Activated CD8-positive, alpha-beta memory T cell treated with anti-CD3 and anti-CD28 coated beads, Interleukin-2, amount 50 U/mL, for 48 hours (primary cell): ENCODE measurements at places on chromosomes 7 and 10.

DNA sequence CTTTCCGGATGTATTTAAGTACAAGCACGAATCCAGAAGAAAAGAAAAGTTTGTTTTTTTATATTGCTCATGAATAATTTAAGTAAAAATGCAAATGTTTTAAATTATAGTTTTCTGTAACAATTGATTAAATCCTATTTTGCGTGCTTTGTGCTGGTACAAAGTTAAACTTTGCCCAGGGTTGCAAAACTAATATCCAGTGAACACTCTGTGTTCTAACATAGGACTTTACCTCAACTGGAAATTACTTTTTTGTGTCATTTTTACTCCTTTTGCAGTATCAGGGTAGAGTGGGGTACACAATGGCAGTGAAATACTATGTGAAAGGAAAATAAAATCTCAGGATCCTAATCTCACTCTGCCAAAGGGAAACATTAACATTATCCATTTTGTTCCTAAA is 801.4 kb upstream of the MBL2 start:
- DNase-seq, result no peak

DNA sequence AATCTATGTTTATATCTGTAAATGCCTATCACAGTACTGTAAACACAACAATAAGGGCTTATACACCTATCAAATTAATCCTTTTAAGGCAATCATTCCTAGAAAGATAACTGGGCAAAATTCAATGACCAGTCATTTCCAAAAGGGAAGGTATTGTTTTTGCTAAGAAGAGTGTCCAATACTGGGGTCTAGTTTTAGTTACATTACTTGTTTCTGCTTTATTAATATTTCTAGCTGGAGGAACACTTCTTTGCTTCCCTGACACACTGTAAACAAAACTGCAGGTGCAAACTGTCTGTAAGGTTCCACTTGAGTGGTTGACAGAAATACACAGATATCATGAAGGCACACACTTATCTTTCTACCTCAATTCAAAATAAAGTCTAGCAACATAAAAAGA is 84.2 kb upstream of the FAM133B start:
- no peak for DNase-seq

DNA sequence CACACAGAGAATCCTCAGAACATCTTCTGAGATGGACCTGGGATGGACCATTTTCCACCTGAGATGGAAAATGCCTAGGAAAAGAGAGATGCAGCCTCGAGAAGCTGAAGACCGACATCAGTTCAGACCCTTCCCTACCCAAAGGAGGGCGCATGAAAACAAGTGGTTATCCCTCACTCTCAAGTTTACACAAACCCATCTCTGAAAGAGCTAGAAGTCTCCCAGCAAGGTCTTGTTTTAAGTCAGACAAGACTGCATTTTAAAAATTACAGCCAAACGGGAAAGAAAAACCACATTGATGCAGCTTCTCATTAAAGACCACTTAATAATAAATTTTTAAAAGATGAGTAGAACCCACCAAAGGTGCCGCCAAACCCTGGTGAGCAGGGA is 1.3 kb downstream of the RAPGEF5 start:
- DNase-seq, result no peak

DNA sequence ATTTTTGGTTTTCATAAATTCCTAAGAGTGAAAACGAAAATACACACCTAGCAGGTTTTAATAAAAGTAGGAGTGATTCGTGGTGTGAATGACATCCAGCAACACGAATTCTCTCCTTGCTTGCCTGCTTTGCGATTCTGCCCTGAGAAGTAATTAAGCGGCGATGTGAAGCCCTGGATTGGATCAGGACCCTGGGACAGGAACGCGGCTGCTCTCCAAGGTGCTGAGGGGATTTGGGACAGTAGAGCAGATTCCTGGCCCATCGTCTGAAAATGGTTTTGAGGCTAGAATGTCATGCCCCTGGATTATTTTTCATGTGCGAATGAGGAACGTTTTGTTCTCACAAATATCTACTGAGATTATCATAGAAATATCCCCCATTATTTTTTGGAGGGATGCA is 7.8 kb downstream of the NPS start:
- no peak for DNase-seq
